ENCODE measurements at places on chromosomes 7 and 10. TPM values are rescaled to one million over a fixed set of nuclear protein-coding genes. Genes with fewer than 3 reads are reported as not detected.
A peak's percentile ranks its signal among the peaks of the same experiment; 100 is the strongest.

- peak; percentile 81 for DNase-seq
Observed at GRCh38 chr10:78802866-78803265, 265.9 kb upstream of the ZMIZ1 start.

GRCh38 chr7:63521-64021 is 128.8 kb upstream of the FAM20C start:
- no peak for DNase-seq

DNA sequence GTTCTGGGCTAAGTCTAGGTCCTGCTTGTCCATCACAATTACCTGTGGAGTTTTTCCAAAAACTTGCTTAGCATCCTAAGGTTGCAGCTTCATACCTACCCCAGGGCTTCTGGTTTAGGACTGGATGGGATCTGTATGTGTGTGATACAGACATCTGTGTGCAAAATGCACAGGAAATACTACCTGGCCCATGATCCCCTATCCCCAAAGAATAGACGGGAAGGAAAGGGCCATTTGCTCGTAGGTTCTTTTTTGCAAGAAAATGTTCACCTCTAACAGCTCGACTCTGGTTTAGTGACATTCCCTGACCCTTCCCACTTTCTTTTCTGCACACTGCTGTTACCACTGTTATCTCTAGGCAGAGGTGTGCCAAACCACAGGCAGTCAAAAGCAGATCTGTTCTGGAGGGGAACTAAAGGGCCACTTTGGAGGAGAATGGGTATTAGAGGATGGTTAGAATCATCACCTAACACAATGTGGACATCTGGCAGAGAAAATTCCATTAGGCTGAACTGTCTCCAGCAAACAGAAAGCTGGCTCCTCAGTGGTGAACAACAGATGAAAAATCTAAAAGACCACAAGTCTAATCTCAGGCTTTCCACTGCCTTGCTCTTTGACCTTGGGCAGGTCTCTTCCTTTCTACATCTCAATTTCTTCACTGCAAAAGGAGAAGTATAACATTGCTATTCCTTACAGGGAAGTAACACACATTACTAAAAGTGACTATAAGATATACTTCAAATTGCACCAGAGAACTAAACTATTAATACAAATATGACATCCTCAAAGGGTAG is 107.4 kb downstream of the UBE2H start:
- DNase-seq, result no peak

GRCh38 chr7:135877805-135878204 is 99.4 kb downstream of the MTPN start:
- DNase-seq, result peak; percentile 76

GRCh38 chr10:84948644-84949043 is 620.3 kb downstream of the CCSER2 start:
- DNase-seq, result no peak

The STEAP1 gene
- total RNA-seq, result 16.7 TPM

GRCh38 chr7:112080978-112081377 is 125.2 kb downstream of the DOCK4 start:
- DNase-seq, result no peak

- DNase-seq, result no peak
Observed at GRCh38 chr7:31061185-31061584, 9.1 kb downstream of the ADCYAP1R1 start.

The PHYH gene
- 62.3 TPM for total RNA-seq

DNA sequence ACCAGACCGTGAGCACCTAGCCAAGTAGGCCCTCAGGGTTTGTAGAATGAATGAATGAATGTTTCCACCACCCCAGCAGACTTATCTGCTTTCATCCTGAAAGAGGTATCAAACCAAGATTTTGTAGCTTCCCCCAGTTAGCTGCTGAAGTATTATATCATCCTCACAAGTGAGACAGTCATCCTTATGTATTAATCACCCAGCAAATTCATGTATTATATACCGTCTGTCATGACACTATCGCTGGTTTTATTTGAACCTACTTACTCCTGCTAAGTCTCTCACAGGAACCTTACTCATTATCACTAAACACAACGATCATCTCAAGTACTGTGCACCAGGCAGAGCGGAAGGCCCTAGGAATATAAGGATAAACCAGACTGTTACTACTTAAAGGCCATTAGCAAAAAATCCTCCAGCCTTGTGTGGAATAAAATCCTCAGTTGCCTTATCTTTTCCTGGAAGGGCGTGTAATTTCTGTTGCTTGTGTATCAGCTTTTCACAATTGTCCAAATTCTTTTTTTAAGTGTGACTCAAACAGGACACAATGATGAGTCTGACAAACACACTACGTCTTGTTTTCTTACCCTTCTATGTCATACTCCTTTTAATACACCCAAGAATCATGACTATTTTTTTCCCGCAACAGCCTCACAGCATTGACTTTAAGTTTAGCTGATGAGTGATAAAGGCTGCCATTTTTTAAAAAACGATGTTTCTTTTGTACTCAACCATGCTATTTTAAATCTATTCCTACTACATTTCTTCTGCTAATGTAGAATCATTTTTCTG is 176.1 kb upstream of the KLF14 start:
- DNase-seq, result no peak

- no peak for DNase-seq
Observed at GRCh38 chr10:77131214-77131613, 506.4 kb downstream of the KCNMA1 start.

GRCh38 chr7:50282813-50283605 is 21.5 kb upstream of the IKZF1 start:
- no peak for DNase-seq

The MMRN2 gene
- 4.9 TPM for total RNA-seq

The TFR2 gene
- total RNA-seq, result 13.5 TPM

DNA sequence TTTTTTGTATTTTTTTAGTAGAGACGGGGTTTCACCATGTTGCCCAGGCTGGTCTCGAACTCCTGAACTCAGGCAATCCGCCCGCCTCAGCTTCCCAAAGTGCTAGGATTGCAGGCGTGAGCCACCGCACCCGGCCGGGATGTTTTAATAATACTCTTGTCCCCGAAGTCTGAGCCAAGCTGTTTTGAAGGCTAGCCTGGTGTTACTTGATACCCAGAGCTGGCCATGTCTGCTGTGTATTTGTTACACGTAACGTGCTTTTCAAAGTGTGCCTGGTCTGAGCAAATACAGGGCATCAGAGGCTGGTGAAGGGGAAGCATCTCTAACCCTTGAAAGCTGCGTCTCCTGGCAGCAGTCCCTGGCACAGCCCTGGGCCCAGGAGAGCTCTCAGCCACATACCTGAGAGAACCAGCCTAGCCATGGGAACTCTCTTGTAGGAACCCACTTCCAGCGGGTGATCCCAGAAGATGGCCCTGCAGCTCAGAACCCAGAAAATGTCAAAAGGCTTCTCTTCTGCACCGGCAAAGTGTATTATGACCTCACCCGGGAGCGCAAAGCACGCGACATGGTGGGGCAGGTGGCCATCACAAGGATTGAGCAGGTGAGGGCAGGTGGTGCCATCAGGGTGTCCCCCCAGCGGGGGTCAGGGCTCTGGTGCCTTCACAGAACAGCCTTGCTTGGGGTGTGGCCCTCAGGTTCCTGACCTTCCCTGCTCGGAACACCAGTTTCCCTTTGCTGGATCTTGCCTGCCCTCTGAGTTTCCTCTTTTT is 41.7 kb upstream of the ZMIZ2 start:
- DNase-seq, result no peak

The SHTN1 gene
- total RNA-seq, result 23.2 TPM

DNA sequence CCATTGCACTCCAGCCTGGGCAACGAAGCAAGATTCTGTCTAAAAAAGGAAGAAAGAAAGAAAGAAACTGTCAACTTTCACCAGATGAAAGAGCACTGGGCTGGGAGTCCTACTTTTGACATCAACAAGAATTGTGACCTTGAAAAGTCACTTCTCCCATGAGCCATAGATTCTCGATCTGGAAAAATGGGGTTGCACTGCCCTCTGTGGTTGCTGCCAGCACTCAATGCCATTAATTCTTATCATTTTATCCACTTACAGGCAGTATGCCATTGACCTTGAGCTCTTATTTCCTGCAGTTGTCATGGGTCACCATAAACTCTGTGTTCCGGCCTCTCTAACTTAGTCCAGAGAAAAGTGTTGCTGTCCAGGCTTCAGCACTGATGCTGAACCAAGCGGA is 137.2 kb downstream of the NOC3L start:
- DNase-seq, result no peak

- DNase-seq, result peak; percentile 35
Observed at GRCh38 chr10:112389271-112389822, 15.4 kb downstream of the ACSL5 start.

The NPC1L1 gene
- total RNA-seq, result 20.6 TPM

The TRIM74 gene
- total RNA-seq, result 2.4 TPM

All from hepatocyte (in vitro differentiated cells).